ENCODE measurements at places on chromosomes 7 and 10. TPM values are rescaled to one million over a fixed set of nuclear protein-coding genes. Genes with fewer than 3 reads are reported as not detected.

PHKG1 gene
- 1.5 TPM for total RNA-seq

NME8 gene
- not detected for total RNA-seq

JCAD gene
- total RNA-seq, result 0.78 TPM

DYNC1I1 gene
- total RNA-seq, result not detected

AQP1 gene
- 0.34 TPM for total RNA-seq

TCAF2 gene
- total RNA-seq, result 28.7 TPM

NUP42 gene
- total RNA-seq, result 44.2 TPM

ANAPC16 gene
- total RNA-seq, result 88.0 TPM

VSTM2A gene
- not detected for total RNA-seq

ASAH2 gene
- total RNA-seq, result 2.0 TPM

KCNMA1 gene
- 0.17 TPM for total RNA-seq

SYT15 gene
- 1.8 TPM for total RNA-seq

CXCL12 gene
- not detected for total RNA-seq

Data from T-helper 1 cell treated with Interleukin-12 subunit alpha and Interleukin-12 subunit beta and Interleukin-4 antibody, amounts not matched to agents 30 ng/mL and 1 ng/mL, for 36 hours (primary cell).